Amniotic epithelial cell (primary cell): ENCODE measurements at places on chromosomes 3 and 15.

DNA sequence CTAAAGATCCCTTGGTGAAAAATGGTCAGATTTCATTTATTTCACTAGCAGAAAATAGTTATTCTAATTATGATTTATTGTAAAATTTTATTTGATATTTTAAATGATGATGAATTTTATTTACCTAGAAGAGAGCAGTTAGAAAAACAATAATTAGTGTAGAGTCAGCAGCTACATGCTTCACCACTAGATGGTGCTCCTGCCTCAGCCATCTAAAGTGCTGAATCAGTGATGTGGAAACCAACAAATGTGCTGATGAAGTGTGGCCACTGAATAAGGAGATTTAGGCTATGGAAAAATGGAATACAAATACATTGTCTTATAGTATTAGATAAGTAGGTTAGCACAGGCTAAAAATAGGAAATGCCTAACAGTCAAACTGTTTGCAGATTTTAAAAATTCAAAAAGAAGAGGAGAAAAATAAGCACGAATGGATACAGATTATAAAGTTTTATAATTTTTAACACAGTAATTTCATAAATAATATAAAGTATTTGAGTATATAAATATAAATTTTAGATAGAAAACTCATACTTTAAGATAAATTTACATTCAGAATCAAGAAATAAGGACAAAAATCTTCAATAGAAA lies 109.8 kb downstream of the PPP2R3A start:
- peak; percentile 79 for DNase-seq

DNA sequence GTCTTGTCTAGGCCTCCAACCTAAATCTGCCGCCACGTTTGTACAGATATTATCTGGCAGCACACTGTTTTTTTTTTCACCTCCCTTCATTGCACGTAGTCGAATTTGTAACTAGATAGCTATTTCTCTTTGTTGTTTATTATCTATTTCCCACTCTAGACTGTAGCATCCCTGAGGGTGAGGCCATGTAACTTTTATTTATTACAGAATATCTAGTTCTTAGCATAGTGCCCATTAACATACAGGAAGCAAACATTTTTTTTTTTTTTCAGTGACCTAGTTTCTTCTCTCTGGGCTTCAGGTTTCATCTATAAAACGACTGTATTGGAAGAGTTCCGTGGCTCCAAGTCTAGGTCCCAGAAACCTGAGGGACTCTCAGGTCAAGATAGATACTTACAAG lies 354.3 kb downstream of the FGF12 start:
- no peak for DNase-seq

GRCh38 chr3:135559802-135560201 lies 405.7 kb upstream of the PPP2R3A start:
- DNase-seq: no peak

DNA sequence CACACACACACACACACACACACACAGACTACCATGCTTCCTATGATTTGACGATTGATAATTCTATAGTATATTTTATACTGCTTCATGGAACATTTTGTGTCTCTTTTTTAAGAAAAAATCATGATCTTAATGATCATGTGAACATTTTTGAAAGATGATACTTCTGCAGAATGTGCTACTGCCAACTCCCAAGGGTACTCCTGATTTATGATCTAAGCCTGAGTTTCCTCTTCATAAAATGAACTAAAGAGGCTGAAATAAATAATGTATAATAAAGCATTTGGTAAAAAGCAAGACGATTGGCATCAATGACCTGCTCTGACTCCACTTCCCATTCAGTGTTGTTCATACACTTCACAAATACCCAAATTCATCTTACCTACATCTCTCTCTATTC lies 333.8 kb upstream of the RBMS3 start:
- no peak for DNase-seq

DNA sequence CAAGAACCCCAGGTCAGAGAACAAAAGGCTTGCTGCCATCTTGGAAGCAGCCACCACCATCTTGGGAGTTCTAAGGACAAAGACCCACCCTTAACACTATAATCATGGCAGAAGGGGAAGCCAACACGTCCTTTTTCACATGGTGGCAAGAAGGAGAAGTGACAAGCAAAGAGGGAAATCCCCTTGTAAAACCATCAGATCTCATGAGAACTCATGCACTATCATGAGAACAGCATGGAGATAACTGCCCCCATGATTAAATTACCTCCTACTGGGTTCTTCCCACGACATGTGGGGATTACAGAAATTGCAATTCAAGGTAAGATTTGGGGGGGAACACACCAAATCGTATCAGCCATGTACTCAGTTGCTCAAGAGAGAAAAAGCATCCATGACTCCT lies 21.1 kb upstream of the GBE1 start:
- no peak for DNase-seq

DNA sequence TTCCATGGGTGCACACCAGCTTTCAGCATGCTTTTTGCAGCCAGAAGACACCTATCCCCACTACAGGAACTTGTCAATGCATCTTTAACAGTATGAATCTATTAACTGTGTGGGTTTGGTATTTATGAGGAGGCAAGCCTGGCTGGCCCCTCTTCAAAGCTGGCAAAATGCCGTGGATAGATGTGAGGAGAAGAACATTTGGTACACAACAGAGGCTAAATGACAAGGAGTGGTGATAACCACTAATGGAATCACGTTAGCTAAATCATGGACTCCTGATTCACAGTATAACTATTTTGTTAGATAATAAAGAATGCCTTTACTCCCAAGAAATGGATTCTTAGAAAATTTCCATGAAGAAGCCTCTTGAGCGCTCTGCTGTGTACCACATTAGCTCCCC lies 187.2 kb downstream of the CLSTN2 start:
- DNase-seq: no peak

- peak; percentile 96 for DNase-seq
These were observed at the start of gene STARD9 for GRCh38 chr15:42575188-42576039. STARD9 (plus strand) TSS chr15:42575606; CDS start chr15:42575716, 110 bp downstream.

- peak; percentile 55 for DNase-seq
These were observed 20.7 kb downstream of the TIMP4 start for GRCh38 chr3:12138044-12138443.

DNA sequence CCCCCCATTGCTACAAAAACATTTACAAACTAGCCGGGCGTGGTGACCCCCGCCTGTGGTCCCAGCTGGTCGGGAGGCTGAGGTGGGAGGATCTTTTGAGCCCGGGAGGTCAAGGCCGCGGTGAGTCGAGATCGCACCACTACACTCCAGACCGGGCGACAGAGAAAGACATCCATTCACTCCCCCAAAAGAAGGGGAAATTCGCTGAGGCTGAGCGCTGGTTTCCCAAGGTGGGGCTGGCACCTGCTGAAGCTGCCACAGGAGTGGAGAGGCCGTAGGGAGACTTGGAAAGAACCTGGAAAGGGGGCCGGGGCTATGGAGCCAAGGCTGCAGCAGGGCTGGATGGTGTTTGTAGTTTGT lies 732 bp upstream of the CRTC3 start:
- no peak for DNase-seq
